ENCODE measurements at places on chromosomes 3 and 15.

DNA sequence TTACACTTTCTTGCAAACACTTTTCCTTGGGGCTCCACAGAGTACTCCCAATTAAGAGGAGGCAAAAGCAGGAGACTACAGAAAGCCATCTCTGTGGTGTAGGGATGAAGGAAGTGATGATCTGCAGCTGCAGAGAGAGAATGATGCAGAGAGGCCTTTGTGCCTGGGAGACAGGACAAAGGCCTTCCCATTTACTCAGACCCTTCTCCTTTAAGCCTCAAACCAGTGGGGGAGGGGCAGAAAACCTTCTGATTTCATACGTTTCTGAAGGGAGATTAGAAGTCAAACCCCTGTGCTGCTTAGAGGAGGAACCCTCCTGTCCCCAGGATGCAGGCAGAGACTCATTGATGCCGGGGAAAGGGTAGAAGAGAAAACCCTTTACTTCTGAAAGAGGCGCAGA, 130.8 kb downstream of the NEO1 start:
- DNase-seq: no peak

DNA sequence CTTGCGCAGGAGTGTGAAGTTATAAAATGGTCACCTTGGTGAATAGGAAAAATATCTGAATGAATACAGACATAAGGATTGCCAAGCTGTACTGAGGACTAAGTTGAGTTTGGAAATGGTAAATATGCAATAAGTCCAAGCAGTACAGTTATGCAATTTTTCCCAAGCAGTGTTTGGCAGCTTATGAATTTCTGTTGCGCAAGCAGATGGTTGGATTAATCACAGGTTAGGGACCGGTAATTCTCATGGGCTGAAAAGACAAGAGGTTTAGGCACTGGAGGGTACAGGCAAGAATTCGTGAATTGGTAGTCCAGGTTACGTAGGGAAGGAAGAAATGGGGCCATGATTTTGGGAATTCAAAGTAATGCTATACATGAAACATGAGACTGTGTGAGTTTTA, 210.3 kb downstream of the RAP2B start:
- DNase-seq: no peak

GRCh38 chr3:16315623-16316022, 50.6 kb downstream of the OXNAD1 start:
- DNase-seq: no peak

DNA sequence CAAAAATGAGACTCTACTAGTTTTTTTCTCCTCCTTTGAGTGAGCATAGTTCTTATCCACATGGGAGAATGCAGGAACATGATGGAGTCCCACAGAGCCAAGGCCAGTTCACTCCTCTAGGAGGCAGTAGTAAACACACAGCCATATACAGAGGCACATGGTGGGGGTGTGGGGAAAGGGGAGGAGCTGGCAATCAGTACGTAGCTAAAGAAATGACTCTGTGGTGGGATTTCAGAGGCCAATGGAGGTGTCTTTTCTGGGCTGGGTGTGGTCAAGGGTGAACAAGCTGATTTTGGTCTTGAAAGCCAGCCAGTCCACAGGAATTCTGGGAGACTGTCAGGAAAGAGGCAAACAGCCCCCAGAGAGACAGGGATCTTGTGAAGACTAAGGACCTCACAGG, 6.6 kb upstream of the RAB11A start:
- peak; percentile 58 for DNase-seq

GRCh38 chr3:85670634-85671205, 711.9 kb downstream of the CADM2 start:
- DNase-seq: no peak

- DNase-seq: no peak
These were observed 38.1 kb upstream of the LEKR1 start for GRCh38 chr3:156787926-156788663.

GRCh38 chr15:67823314-67824196, 1.8 kb upstream of the SKOR1 start:
- no peak for DNase-seq

GRCh38 chr15:38325648-38325990, 73.0 kb downstream of the SPRED1 start:
- no peak for DNase-seq

- no peak for DNase-seq
These were observed 822.4 kb downstream of the VGLL3 start for GRCh38 chr3:86168512-86168911.

DNA sequence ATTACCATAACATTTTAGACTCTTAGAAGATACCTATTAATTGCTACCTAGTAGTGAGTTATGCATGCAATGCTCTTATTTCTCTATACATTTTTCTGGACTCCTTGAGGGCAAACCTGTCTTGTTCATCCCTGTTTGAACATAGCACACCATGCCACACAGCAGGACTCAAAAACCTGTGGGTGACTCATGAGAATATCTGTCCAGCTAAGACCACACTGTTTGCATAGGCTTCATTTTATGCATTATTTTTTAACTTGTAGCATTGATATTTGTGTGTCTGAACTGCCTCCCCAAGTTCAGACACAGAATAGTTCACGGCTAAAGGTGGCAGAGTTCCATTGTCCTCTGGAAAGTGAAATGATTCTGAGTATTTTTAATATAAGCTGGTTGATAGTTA, 1.8 kb downstream of the LMCD1 start:
- DNase-seq: no peak
